ENCODE measurements at places on chromosomes 2 and 18.

DNA sequence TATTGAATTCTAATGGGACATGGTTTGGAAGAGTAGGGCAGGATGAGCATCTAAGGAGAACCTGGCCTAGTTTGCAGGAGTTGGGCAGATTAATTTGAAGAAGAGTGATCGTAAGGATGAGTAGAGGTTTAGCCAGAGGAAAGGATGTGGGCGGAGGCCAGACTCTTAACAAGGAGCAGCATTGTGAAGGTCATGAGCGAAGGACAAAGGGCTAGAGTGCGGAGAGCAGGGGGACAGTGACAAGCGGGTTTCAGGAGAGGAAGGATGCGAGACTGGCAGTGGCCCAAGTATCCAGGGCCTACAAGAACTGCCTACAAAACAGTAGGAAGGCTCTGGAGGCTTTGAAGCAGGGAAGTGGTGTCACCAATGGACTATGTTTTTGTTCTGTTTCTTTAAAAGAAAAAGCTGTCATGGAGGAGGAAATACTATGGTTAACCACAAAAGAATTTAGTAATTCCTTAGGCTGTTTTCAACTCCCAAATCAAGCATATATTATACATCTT lies 20.1 kb downstream of the SLC66A3 start:
- DNase-seq = no peak

DNA sequence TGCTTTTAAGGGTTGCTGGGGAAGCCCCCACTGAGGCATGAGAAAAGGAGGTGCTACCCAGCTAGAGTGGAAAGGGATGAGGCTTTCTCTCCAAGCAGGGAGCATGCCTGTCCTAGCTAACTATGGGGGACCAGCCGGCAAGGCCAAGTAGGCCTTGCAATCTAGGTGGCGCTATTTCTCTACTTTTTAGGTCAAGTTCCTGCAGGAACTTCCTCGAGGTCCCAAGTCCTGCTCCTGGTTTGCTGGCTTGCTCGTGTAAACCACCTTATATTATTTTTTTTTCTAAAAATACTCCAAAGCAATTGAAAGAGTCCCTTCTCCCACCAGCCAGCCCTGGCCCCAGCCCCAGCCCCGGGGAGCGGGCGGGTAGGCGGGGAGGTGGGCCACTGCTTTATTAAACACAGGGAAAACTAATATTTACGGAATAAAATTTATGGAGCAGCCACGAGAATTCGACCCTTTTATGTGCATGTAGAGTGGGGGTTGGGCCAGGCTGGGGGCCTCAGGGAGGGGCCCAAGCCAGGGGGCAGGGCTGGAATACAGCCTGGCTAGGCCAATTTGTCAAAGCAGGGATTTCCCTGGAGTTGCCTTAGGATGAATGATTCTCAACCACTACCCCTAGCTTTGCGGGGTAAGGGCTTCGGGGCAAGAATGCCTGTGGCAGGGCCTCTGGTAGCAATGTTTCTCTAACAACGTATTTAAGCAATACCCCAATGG lies 12.8 kb upstream of the IHH start:
- no peak for DNase-seq

DNA sequence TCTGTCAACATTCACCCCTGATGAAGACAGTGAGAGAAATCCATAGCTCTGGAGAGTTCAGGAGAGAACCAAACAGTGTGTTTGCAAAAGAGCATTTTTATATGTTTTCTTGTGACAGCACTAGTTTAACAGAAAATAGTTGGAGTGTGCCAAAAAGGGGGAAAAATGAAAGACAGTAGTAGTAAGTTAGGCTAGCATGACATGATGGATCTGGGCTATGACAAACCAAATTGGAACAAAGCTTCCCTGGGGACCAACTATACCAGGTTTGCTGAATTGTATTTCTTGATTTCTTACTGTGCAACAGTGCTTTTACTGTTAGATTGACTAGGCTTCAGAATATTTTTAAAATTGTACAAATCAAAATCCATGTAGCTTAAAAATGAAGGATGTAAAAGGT lies 159.8 kb downstream of the ARHGAP15 start:
- DNase-seq = no peak

GRCh38 chr18:79447703-79448367 lies 52.1 kb downstream of the NFATC1 start:
- no peak for DNase-seq

DNA sequence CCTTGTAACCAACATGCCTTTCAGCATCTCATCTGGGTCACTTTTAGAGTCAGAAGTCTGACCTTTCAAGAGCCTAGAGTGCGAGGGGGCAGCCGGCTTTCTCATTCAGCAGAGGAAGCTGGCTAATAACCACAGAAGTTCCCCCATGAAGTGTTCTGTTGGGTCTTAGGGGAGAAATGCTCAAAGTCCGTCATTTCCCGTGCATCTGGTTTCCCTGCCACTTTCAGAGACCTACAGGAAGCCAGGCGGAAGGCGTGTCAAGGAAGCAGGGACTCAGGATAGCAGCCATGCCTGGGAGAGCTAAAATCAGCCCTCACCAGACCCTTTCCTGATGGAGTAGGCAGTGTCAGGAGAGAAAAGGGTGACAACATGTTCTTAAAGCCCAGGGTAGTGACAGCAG lies 301.8 kb upstream of the ID2 start:
- peak; percentile 77 for DNase-seq
